ENCODE measurements at places on chromosomes 12 and 14.

DNA sequence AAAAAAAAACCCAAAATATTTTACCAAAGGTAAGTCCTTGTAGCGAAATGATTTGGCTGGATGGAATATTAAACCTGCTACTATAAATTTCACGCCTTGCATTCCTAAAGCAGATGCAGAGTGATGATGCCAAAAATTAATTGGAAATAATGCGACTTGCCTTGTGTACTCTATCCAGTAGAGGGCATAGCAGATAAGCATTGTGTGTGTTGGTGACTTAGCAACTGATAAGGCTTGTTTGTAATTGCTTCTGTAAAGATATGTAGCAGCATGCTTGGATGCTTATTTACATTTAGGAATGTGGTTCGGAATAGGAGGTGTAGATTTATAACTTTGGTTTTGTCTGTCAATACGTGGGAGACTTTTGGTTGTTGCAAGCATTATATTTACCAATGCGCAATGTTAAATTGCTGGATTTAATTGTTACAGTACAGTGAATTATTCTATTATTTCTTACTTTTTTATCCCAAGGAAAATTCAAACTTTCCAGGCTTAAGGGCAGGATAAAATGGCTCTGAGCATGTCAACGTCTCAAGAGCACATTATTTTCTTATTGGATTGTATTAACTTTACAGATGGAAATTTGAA lies 80.5 kb downstream of the TMEM260 start:
- peak; percentile 65 for DNase-seq

GRCh38 chr14:89427426-89428172 lies 10.6 kb upstream of the FOXN3 start:
- DNase-seq, result no peak

DNA sequence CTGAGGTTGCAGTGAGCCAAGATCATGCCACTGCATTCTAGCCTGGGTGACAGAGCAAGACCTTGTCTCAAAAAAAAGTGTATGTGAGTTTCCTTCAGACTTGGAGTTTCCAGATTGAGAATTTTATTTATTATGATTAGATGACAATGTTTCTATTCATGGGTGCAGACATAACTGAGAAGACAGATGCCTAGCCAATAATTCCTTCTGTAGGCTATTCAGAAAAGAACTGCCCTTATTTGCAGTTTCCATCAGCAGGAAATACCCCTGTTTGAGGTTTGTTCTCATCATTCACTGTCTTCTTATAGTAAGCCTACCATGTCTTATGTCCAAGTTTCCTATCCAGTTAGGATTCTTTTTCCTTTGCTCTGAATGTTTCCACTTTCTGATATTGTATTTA lies 269.0 kb downstream of the KTN1 start:
- DNase-seq, result no peak

- peak; percentile 11 for DNase-seq
Measured at GRCh38 chr14:70685474-70686197, 43.9 kb downstream of the TTC9 start.

- DNase-seq, result no peak
Measured at GRCh38 chr14:69315301-69315700, 55.3 kb downstream of the GALNT16 start.

DNA sequence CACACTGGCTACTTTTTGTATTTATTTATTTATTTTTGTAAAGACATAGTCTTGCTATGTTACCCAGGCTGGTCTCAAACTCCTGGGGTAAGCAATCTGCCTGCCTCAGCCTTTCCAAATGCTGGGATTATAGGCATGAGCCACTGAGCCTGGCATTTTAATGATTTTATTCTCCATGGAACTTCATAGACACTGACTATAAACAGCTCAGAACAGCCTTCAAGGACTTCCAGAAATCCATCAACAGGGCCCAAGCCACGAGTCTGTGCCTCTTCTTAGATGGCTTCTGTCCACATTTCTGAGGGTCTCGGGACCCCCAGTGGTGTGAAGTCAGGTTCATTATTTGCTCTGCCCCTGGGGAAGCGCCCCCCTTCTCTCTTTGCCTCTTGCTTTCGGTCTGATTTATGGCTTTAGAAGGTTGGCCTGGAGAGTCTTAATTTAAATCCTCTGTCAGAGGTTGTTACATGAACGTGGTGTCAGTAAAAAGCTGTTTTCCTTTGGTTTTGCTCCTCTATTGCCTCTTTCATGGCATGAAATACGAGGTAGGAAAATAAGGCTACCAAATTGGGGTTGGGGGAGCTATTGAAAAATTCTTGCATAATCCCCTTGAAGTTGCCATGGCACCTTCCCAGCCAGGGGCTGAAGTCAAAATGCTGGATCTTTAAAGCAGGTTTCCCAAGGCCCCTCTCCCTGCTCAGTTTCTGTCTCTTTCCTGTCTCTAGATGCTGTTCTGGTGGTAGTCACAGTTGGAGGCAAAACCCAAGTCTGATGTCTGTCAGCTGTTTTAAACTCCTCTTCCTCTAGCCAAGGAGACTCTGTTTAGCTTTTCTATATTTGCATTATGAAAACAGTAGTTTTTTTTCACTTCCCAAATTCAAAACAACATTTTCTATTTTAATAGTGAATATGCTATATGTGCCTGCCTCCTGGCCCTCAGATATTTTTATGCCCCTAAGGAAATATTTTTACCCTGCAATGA lies 129.4 kb downstream of the SMOC1 start:
- DNase-seq, result no peak

DNA sequence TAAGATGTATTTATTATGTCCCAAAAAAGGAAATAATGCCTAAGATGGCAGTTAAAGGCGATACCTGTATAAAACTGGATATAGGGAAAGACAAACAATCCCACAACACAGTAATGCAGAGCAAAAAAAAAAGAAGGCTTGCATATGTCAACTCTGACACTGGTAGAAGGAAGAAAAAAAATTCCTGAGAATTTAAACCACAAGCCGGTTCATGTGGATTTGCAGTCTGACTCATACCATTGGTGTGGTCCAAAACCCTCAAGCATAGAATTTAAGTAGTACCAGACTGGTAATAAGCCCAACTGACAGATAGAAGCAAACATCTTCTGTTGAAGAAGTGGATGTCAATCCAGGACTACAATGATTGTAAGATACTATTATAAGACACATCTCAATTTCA lies 7.2 kb downstream of the DNAI7 start:
- DNase-seq, result peak; percentile 94

DNA sequence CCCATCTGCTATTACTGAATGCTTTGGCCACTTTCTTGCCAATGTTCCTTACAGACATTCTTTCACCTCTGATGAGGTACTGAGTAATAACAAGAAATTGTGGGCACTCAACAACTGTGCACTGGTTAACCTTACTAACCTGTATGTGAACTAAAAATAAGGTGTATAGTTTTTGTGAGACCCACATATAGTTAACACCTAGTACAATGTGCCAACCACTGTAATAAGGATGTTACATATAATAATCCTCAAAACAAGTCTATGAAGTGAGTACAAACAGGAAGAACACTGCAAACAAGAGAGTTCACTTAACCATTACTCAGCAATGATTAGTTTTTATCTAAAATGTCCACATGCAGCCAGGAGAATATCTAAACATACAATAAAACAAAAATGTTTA lies 4.5 kb downstream of the DDHD1 start:
- peak; percentile 14 for DNase-seq

- no peak for DNase-seq
Measured at GRCh38 chr12:6703631-6704030, 3.0 kb upstream of the PIANP start.

GRCh38 chr12:93686572-93687356 lies 9.6 kb downstream of the CRADD start:
- DNase-seq, result no peak

DNA sequence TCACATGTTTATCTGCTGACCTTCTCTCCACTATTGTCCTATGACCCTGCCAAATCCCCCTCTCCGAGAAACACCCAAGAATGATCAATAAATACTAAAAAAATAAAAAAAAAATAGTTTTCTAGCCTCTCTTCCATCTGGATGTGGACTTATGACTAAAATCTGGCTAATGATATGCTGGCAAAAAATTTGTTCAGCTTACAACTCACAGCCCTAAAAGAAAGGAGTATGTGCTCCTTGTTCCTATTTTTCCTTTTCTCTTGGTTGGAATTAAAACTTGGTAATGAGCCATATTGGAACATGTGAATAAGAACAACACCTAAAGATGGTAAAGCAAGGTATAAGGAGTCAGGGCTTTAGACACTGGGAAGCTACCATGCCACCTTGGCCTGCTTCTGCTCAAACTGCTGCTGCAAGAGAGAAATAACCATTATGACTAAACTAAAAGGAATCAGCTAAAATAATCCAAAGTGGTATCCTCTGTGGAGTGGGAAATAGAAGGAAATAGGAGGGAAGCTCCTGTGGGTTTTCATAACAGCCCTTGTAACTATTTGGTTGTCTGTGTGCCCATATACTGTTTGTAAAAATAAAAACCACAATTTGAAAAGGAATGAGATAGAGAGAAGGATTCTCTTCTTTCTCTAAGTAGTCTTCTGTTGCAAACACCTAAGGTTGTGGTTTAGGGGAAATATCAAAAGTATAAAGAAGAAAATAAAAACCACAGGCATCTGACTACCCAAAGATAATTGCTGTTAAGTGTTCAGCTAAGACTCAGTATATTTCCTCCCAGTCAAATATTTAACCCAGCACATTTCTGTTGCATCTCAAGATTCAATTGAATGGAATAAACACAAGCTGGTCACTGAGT lies 53.8 kb downstream of the SDR9C7 start:
- DNase-seq, result no peak

GRCh38 chr14:99459481-99460100 lies 21.1 kb downstream of the SETD3 start:
- no peak for DNase-seq

- no peak for DNase-seq
Measured at GRCh38 chr12:66667906-66668305, 11.0 kb downstream of the GRIP1 start.

DNA sequence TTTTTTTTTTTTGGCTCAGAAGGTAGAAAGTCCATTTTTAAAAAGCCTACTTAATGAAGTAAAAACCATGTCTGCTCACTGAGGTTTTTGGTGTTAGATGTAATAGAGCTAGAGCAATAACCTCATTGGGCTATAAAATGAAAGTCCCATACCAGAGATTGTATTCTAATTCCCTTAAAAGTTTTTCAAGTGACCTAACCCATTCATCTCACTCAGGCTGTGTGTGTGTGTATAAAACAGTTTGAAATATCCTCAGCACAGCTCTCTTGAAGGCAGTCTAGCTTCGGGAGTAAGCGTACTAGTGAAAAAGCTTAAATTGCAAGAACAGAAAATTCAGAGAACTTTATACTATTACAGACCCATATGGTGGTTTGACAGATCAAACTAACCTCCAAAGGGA lies 313.8 kb downstream of the CEP128 start:
- DNase-seq, result peak; percentile 45

- no peak for DNase-seq
Measured at GRCh38 chr14:29895591-29896083, 32.0 kb downstream of the PRKD1 start.

- DNase-seq, result no peak
Measured at GRCh38 chr12:105420046-105420445, 89.6 kb downstream of the C12orf75 start.

DNA sequence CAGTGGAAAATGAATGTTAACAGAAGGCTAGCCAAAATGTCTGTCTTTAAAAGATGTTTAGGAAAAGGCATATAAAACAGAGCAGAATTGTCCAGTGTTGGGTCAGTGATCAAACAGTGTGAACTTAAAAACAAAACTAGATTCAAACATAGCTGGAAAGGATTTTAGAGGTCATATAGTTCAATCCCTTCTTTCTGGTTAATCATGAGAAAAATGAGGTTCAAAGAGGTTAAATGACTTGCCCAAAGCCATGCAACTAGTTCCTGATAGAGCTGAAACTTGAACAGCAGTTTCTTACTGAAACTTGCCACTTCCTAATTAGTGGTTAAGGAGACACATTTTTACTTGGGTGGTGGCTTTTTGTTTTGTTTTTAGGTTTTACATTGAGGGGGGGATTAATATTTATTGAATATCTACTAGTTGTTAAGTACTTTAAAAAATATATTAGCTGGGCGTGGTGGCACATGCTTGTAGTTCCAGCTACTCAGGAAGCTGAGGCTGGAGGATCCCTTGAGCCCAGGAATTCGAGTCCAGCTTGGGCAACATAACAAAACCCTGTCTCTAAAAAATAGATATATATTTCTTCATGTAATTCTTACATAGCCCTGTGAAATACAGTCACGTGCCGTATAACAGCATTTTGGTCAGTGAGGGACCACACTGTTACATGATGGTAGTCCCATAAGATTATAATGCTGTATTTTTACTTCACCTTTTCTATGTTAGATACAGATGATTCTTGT lies 20.4 kb downstream of the ACVR1B start:
- DNase-seq, result peak; percentile 50

- no peak for DNase-seq
Measured at GRCh38 chr14:101495827-101496775, 65.2 kb upstream of the DIO3 start.

GRCh38 chr14:104702673-104703072 lies 13.3 kb downstream of the INF2 start:
- no peak for DNase-seq

DNA sequence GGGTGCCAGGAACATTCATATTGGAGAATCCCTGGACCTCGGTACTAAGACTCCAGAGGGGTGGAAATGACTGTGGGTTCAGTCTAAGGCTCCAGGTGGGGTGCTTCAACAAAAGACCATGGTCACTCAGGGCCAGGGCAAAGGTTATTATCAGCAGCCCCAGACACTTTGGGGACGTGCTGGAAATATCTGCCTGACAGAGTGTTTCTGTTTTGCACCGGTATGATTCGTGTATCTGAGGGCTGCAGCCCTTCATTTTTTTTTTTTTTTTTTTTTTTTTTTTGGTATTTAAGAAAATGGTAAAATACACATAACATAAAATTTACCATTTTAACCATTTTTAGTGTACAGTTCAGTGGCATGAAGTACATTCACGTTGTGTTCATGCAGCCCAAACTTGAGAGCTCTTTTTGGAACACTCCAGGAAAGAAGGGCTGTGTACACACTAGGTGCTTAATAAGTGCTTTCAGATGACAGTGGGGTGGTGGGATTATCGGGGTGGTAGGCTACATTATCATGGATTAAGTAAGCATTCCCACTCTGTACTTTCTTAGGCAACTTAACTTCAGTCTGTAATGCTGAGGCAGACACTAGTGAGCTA lies 120.3 kb downstream of the CHST11 start:
- no peak for DNase-seq

DNA sequence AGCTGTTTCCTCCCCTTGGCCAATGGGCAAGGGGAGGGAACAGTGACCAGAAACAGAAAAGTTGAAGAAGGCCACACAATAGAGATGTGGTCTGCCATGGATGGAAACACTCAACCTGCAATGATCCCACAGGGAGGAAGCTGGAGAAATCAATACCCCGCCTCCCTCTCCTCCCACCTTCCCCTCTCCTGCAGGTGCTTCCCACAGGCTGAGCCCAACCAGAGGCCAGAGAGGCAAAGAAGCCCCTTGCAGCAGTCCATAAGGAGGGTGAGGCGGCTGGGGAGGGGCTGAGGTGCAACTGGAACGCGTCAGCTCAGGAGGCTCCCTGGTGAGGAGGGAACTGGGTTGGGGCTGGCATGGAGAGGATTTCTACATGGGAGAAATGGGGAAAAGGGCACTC lies 84.0 kb downstream of the RNF34 start:
- no peak for DNase-seq

All from iris pigment epithelial cell (primary cell).